Upper lobe of left lung (tissue), 6 donors: ENCODE measurements at places on chromosomes 11 and 22.
A peak's percentile ranks its signal among the peaks of the same experiment; 100 is the strongest.

DNA sequence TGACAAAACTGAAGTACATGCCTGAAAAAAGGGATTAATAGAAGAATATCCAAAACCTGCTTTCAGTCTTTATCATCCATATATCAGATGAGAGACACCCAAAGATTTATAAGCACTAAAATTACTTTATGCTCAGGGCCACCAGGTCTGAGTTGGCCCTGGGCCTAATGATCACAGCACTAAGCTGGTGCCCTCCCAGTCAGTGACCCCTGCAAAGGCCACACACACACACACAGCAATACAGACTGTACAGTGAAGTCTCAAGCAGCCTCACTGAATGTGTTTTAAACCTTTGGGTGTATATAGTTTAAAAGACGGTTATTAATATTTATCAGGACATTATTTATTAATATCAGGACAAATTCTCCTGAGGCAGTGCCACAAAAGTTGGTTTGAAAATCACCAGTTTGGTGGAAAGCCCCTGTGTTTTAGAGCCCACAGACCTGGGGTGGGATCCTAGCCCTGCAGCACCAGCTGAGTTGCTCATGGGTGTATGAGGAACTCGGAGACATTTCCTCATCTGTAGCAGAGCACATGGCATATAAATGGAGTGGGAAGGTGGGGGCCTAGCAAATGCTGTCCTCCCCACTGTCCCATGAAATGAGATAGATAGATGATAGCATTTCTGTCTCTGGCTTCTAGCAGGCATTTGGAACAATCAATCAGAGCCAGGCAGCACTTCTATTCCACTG, 48.4 kb upstream of the HORMAD2 start:
- no peak for DNase-seq

- DNase-seq: no peak
Observed at GRCh38 chr11:131248588-131248987, 121.8 kb upstream of the NTM start.

DNA sequence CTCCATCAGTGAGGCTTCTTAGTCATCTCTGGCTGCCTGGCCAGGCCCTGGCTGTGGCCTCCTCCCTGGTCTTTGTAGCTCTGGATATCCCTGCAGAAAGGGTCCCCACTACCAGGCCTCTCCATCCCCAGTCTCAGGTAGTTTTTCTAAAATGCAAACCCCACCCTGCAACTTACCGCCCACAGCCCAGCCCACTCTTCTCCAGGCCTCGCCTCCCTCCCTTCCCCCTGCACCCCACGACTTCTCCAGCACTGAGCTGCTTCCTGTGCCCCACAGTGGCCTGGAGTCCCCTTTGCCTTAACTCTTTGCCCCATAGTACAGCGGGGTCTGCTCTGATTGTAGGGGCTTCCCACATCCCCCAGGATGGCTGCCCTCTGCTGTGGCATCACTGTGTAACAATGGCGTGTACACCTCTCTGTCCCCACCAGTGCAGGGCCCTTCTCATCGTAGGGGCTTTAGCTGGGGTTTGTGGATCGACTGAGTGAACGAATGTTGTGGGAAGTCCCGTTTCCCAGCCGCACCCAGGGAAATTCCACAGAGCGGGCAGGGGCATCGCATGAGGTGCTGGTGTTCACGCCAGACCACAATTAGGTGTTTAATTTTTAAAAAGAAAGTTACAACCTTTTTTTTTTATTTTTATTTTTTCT, 111.6 kb downstream of the BCR start:
- no peak for DNase-seq

DNA sequence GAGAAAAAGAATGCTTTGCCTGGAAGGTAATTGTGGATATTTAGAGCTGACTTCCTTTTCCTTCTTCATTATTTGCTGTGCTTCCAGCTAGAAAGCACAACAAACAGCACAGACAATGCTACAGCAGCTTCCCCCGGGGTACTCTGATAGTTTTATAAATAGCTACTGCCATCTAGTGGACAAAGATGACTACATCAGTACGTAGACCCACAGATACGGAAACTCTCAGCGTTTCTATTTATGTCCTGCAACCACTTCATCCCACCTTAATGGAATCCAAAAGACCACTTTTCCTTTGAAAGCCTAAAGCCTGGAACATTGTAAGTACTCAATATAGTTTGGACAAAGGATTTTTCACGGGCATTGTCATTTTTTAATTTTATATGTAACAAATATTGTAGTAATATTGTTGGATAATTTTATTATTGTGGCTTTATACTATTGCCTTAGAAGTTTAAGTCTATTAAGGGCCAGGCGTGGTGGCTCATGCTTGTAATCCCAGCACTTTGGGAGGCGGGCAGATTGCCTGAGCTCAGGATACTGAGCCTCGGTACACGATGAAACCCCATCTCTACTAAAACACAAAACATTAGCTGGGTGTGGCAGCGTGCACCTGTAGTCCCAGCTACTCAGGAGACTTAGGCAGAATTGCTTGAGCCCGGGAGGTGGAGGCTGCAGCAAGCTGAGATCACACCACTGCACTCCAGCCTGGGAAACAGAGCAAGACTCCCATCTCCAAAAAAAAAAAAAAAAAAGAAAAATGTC, 7.5 kb downstream of the HSPA8 start:
- DNase-seq: no peak

DNA sequence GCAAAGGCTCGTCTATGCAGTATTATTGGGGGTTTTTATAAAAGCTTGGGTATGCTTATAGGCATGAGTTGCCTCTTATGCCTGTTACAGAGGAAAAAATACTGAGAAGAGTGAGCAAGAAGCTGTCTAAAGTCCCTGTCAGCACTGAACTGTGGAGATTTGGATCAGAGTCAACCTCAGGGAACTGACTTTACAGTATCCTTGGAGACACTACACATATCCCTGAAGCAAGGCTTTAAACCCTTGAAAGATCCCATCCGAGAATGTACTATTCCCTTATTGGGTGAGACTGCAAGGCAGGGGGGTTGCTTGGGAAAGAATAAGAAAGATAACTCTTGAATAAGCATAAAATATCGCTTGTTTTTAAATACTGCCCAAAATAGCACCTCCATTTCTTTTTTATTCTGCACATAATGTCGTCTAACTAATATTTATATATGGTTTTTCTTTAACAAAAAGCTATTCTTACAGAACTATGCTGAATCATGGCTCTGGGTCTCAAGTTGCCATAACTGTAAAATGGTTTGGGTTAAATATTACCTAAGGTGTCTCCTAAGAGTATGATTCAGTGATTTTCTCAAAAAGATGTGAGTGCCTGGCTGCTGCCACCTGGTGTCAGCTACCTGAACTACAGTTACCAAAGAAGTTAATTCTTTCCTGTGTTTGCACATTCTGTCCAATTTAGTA, 1062.8 kb downstream of the DLG2 start:
- DNase-seq: no peak

GRCh38 chr11:131356206-131356605, 14.2 kb upstream of the NTM start:
- no peak for DNase-seq

DNA sequence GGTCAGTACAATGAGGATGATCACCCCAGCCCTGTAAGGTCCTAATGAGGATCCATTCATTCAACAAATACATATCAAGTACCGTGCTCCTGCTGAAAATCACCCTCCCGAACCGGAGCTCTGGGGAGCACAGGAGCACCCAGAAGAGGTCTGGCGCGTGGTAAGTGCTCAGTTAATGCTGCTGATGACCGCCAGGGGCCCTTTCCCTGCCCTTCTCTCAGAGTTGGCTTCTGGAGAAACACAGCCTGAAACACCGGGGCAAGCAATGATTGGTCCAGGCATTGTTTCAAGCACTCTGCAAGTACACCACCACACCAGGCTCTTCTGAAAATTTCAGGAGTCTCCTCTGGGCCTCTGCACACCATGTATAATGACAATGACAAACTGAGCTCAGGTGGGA, 3.8 kb upstream of the CCDC86 start:
- no peak for DNase-seq

GRCh38 chr11:70507466-70508230, 109.3 kb downstream of the CTTN start:
- no peak for DNase-seq

- no peak for DNase-seq
Observed at GRCh38 chr11:86418917-86419316, 44.2 kb downstream of the CCDC81 start.

DNA sequence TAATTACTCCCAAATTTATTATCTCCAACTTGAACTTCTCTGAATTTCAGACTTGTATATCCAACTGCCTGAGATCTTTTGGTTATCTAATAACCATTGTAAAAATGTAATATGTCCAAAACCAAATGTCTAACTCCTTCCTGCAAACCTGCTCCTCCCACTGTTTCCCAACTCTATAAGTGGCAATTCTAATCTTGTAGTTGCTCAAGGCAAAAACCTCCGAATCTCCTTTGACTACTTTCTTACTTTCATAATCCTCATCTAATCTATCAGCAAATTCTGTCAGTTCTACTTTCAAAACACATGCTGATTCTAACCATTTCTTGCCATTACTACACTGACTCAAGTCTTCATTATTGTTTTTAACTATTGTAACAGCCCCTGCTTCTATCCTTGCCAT, 55.7 kb downstream of the FAM168A start:
- DNase-seq: no peak

DNA sequence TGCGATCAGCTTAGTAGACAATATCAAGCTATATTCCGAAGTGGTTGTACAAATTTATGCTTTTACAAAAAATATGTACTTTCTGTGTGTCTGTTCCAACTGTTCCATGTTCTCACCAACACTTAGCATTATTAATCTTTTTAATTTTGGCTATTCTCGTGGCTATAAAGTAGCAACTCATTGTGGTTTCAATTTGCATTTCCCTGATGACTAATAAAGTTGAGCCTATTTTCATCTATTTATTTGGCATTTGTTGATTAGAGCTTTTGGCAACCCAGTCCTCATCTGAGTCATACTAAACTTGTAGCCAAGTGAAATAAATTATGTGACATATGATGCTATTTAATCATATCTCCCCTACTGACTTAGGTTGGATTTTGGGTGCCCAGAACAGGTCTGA, 115.9 kb downstream of the FBXO7 start:
- no peak for DNase-seq

GRCh38 chr22:23688571-23688970, 2.2 kb upstream of the RGL4 start:
- no peak for DNase-seq

GRCh38 chr11:112655371-112655770, 305.8 kb upstream of the NCAM1 start:
- DNase-seq: peak; percentile 29

GRCh38 chr11:28090052-28090749, 17.8 kb downstream of the KIF18A start:
- no peak for DNase-seq

DNA sequence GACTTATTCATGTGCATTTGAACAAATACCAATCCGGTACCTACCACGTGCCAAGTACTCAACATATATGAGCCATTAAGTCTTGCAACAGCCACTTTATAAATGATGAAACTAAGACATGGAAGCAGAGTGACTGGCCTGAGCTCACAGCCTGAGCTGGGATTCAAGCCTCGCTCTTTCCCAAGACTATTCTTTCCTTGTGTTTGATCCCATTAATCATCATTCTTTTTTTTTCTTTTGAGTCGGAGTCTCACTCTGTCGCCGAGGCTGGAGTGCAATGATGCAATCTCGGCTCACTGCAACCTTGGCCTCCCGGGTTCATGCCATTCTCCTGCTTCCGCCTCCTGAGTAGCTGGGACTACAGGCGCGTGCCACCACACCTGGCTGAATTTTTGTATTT, 119.3 kb downstream of the ABTB2 start:
- peak; percentile 33 for DNase-seq

DNA sequence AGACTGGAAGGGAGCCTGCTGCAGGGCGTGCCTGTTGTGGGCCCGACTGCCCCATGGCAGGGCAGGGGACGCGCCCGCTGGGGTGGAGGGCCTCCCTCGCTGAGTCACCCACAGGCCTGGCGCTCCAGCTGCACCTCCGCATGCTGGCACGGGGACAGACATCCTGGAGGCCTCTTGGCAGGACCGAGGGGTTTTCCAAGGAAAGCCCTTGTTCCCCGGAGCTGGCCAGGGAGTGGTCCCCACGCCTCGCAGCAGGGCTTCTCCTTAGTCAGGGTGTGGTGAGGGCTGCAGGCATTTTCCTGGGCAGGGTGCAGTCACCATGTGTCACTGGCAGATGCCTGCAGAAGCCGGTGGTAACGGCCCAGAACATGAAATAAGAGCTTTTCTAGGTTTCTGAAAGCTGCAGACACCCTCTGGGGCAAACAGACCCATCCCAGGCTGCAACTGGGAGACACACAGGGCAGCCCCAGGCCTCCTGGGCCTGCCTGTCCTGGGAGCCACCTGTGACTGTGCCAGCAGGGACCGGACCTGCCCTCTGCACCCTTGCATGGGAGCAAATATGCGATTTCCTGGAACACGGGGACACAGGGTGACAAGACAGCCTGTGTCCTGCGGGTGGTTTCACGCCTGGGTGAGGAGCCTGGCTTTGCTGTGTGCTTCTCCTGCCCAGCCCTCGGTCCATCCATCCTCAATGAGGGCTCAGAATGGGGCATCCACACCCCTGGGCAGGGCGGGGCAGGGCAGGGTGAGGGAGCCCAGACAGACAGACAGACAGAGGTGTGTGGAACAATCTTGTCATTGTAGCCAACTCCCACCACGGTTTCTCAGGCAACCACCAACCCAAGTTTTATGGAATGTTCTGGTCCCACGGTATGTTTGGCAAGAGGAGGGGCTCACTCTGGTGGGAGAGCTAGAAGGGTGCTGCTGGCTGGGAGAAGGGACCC, 43.2 kb upstream of the FADD start:
- DNase-seq: no peak

DNA sequence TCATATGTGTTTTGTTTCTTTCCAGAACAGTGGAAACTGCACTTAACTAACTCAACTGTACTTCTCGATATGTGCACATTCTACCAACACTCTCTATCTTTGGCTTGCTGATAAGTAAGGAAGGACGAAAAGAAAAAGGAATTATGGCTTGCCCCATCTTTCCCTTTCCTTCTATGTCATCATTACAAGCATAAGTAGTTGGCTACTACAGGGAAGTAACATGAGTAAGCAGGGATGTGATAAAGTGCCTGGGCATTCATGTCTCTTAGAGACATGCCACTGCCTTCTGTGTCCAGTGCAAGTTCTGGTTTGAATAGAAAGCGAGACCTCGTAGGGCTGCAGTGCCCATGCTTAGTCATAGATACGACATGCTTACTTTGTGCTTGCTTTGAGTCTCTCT, 342.5 kb downstream of the ETS1 start:
- no peak for DNase-seq

DNA sequence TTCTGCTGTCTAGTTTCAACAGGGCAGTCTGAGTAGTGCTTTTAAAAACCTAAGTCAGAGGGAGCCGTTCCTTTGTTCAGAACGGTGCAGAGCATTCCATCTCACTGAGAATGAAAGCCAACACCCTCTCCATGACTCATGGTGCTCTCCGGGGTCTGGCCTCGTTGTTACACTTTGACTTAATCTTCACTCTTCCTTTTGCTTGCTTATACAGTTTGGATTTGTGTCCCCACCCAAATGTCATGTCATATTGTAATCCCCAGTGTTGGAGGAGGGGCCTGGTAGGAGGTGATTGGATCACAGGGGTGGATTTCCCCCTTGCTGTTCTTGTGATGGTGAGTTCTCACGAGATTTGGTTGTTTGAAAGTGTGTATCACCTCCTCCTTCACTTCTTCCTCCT, 292.2 kb downstream of the ST3GAL4 start:
- DNase-seq: no peak
